RPMI7951 (cell line): ENCODE measurements at places on chromosomes 11 and 22. TPM values are rescaled to one million over a fixed set of nuclear protein-coding genes. Genes with fewer than 3 reads are reported as not detected.

- DNase-seq = no peak
Observed at GRCh38 chr11:73137262-73137943, 4.7 kb downstream of the FCHSD2 start.

GRCh38 chr11:88508759-88509581, 171.4 kb upstream of the CTSC start:
- peak; percentile 35 for DNase-seq

The APOL2 gene
- 25.6 and 37.0 TPM in 2 replicates for total RNA-seq

DNA sequence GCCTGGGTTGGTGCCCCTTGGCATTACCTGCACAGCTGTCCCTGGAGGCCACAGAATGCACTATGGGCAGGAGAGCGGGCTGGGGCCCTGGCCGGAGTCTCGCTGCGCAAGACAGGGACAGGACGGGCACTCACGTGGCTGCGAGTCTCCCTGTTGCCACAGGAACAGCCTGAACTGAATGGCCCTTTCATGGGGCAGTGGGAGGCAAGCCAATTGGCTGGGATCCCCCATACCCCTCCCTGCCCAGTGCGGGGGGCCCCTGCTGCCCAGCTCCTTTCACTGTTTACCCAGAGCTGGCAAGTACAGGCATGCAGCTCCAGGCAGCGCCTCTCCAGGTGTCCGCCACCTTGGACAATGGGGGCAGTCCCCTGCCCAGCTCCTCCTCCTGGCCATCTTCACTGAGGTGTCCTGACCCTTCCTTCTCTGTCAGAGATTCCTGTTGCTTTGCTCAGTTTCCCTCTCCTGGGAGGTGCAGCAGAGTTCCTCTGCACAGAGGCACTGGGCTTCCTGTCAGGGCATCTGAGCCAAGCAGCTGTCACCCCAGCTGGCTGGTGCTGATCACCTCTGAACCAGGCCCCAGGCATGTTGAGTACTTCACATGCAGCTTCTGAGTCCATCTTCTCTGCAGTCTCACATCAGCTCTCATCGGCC, 5.2 kb downstream of the USP2 start:
- no peak for DNase-seq

- no peak for DNase-seq
Observed at GRCh38 chr11:29317694-29318093, 699.1 kb downstream of the KCNA4 start.

DNA sequence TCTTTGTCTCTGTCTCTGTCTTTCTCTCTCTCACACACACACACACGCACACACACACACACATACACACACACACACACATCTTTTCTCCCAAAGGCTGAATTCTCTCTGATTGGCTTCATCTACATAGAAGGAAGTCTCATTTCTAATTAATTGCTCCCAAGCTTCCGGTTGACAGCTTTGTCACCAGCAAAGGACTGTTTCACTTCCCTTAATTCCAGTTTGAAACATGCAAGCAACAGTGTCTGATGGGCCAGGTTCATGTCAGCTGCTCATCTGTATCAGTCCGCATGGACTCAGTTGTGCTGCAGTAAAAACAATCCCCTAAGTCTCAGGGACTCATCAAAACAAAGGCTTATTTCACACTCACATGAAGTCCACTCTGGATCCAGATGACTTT, 16.2 kb upstream of the PVALB start:
- no peak for DNase-seq

GRCh38 chr11:33860926-33861325, 30.9 kb downstream of the LMO2 start:
- DNase-seq = no peak
